ENCODE measurements at places on chromosomes 1 and 21.

GRCh38 chr1:36763771-36764170 lies 270.5 kb downstream of the GRIK3 start:
- no peak for DNase-seq

DNA sequence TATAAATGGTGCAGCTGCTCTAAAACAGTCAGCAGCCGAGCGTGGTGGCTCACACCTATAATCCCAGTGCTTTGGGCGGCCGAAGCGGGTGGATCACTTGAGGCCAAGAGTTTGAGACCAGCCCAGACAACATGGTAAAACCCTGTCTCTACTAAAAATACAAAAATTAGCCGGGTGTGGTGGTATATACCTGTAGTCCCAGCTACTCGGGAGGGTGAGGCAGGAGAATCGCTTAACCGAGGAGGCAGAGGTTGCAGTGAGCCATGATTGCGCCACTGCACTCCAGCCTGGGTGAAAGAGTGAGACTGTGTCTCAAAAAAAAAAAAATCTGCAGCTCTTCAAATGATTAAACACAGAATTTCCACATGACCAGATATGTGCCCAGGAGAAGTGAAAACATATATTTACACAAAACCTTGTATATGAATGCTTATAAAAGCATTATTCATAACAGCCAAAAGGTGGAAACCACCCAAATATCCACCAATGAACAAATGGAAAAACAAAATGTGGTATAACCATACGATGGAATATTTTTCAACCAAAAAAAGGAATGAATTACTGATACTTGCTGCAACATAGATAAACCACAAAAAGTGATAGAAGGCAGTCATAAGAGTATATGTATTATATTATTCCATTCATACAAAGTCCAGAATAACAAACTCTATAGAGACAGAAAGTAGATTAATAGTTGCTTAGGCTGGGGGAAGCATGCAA lies 14.1 kb downstream of the EPS15 start:
- no peak for DNase-seq

DNA sequence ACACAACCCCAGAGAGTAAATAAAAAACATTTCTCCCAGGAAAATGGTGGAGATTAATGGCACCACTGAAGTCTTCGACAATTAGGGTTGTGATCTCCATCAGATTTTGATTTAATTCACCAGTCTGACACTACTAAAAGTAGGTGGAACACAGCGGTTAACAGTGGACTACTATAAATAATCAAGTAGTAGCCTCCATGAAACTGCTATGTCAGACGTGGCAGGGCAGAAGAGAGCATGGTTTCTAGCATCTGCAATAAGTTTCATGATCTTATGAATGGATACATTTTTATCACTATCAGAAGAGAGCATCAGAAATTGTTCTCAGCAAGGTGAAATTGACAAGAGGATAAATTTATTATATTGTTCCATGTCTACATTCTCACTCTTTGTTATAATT lies 1706.6 kb downstream of the MRPL39 start:
- no peak for DNase-seq

- DNase-seq = no peak
Measured at GRCh38 chr1:5993556-5994491, 1.6 kb upstream of the NPHP4 start.

GRCh38 chr1:53332186-53332564 lies 4.3 kb upstream of the LRP8 start:
- DNase-seq = no peak

DNA sequence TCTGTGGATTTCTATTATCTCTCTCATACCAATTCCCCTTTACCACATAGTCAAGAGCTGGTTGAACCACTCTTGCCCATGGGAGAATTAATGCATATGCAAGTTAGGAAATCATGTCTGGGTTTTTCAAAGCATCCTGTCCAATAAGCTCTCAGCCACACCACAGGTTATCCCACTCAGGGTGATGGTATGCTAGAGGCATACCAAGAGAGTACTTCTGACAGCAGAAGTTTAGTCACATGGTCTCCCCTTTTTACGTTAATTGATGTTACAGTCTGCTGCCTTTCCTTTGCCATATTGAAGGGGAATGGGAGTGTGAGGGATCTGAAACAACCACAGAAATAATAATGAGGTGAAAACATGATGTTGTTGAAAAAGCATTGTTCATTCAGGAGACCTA lies 135.8 kb upstream of the PBX1 start:
- DNase-seq = no peak

DNA sequence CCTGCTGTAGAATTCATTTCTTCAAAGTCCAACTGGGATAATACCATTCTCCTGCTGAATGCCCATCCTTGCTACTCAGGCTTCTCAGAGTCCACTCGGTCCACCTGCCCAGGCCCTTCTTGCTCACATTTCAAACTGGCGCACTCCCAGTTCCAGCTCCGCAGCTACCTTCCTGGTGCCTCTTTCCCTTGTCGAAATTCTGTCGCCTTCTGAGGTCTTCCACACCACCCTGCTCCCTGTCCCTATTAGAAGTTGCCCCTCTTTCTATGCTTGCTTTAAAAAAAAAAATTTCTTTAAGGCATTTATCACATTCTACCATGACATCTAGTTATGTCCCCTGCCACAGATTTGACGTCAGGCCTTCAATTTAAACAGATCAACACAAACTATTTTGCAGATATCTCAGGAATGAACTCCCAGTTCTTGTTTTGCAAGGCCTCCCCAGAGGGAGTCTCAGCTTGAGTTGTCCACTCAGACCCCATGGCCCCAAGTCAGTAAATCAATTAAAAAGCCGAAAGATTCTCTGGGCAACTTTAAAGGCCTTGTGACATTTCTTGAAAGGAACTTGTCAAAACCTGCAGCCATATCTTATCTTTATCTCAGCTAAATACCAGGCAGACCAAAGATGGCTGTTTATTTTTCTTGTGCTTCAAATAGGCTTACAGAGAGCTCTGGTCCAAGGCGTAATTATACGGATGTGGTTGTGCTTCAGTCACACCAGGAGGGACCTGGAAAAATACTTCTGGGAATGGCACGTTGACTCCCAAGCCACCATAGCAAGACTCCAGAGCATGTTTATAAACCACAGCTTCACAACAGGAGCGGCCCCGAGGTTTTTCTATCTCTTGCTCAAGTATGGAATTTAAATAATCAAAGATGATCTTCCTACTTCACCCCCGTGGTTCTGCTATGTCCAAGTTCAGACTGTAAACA lies 2.2 kb downstream of the FAM89A start:
- no peak for DNase-seq

Data from NCI-H1694 (cell line).